Stimulated activated CD4-positive, alpha-beta T cell treated with anti-CD3 and anti-CD28 coated beads, TNF-alpha, amount 100 ng/mL, for 1 hour (primary cell): ENCODE measurements at places on chromosomes 12 and 14.
A peak's percentile ranks its signal among the peaks of the same experiment; 100 is the strongest.

DNA sequence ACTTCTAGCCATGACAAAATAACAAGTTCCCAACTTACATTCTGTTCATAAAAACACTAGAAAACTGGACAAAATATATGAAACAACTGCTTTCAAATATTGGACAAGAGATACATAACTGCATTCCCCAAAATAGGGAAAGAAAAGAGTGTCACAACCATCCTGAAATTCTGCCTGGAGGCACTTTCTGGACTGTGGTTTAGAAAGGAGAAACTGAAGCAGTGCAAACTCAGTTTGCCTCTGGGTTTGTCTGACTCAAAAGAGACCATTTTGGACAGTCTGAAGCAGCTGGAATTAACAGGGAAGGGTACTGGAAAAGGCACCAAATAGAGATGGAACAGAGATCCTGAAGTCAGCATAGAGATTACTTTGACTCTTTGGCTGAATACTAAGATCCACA, 11.3 kb upstream of the SYT1 start:
- DNase-seq: no peak

- no peak for DNase-seq
Measured at GRCh38 chr14:93963692-93964091, 12.7 kb downstream of the ASB2 start.

GRCh38 chr14:32202491-32202997, 525 bp downstream of the RNU6-8 start:
- DNase-seq: no peak

- no peak for DNase-seq
Measured at GRCh38 chr12:41019461-41019860, 168.7 kb upstream of the PDZRN4 start.

DNA sequence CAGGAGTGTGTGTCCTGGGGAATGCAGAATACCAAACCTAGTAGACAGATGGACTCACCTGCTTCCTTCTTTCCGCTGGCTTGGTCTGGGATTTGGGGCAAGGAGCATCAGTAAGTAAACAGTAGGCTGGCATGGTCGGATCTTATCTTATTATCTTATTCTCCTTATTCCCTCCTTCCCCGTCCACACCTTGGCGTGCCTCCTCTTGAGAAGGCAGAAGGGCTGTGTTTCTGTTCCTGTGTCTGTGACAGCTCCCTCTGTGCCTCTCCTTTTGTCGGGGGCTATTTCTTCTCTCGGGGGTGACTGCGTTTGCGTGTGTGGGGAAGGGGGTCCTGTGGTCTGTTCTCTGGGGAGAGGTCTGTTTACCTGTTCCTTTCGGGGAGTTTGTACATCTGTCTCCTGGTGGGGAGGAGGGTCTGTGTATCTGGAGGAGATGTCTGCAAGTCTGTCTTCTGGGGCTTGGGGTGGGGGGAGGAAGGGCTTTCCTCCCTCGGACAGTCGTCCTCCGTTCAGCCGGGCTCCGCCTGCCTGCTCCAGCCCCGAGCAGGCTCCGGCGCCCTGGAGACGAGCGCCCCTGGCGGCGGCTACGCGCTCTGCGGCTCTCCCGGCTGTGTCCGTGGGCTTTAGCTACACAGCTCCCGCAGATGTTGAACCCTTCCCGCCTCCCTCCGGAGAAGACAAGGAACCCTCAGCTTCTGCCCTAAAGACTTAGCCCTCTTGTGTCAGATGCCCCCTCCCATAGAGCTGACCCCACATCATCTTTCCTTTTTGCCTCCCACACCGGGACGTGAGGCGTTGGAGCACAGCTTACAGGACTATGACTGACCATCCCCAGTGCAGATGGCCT, 4.4 kb downstream of the KRT86 start:
- peak; percentile 40 for DNase-seq

DNA sequence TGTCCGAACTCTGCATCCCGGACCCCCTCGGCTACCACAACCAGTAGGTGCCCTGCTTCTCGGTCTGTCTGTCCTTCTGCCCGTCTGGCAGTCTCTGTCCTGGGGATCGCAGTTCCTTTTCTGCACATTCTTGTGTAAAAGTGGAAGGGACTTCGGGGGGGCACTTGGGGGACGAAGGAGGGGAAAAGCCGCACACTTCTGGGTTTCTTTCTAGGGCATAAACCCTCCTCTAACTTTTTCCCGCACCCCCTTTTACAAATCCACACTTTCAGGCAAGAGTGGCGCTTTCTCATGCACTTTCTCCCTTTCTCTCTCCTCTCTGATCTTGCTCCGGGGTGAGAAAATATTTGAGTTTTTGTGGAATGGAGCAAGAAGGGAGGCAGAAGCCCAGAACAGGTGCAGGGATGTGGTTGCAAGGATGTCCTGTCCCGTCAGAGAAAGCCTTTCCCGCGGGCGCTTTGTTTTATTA, 506 bp downstream of the ESRRB start:
- DNase-seq: no peak
